Hematopoietic multipotent progenitor cell treated with erythropoietin and hydrocortisone succinate and interleukin-3 and kit ligand, for 6 days (in vitro differentiated cells): ENCODE measurements at places on chromosomes 1 and 21.

DNA sequence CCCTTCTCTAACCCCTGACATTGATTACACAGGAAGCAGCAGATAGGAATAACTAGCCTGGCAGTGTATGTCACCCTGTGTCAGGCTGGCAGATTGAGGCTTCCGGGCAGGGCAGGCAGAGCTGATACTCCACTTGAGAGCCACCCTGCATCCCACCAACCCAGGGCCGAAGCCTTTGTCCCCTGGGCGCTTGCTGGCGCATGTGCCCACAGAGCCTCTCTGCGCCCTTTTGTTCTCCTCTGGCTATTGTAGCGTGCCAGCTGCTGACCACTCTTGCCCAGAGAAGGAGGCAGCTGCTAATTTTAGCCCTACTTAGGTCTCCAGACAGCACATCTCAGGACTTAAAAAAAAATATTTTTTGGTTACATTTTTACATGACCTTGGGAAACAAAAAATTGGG lies 304.9 kb downstream of the HHAT start:
- DNase-seq = no peak

DNA sequence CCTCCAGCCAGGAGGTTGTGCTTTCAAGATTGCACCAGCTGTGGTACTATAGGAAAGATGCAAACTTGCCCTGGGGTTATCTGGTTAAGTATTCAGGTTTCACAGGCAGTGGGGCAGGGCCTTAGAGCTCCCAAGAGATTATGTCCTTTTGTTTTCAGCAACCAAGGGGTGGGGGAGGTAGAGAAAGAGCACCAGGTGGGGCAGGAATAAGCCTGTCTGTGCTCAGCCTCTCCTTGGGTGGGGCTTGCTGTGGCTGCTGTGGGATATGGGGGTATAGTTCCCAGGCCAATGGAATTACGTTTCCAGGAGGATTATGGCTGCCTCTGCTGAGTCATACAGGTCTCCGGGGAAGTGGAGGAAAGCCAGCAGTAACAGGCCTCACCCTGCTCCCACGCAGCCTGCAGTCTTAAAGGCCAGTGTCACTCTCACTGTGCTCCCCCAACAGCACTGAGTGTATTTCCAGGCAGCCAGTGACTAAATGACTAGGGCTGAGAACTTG lies 508.6 kb downstream of the RWDD3 start:
- no peak for DNase-seq

DNA sequence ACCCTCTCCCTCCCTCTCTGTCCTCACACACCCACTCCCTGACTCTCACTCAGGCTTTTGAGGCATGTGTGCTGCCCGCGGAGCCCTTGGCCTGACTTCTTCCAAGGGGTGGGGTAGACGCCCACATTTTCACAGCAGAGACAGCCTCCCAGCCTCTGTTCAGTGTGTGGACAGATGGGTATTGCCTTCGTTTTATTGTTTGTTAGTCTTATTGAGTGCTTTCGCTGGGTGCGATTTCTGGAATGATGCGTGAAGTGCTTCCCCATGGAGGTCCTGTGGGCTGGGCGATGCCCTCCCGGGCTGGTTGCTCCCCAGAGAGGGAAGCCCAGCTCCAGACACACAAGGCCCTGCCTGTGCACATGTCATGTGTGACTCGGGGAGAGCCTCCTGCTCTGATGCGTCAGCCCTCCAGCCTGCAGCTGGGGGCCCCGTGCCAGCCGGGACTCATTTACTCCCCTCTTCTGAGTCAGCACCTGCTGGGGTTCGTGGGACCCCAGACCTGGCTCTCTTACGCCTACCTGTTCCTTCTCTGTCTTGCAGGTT lies 14.7 kb downstream of the PDXK start:
- DNase-seq = peak; percentile 39

GRCh38 chr1:98314601-98315000 lies 346.9 kb upstream of the SNX7 start:
- DNase-seq = no peak

DNA sequence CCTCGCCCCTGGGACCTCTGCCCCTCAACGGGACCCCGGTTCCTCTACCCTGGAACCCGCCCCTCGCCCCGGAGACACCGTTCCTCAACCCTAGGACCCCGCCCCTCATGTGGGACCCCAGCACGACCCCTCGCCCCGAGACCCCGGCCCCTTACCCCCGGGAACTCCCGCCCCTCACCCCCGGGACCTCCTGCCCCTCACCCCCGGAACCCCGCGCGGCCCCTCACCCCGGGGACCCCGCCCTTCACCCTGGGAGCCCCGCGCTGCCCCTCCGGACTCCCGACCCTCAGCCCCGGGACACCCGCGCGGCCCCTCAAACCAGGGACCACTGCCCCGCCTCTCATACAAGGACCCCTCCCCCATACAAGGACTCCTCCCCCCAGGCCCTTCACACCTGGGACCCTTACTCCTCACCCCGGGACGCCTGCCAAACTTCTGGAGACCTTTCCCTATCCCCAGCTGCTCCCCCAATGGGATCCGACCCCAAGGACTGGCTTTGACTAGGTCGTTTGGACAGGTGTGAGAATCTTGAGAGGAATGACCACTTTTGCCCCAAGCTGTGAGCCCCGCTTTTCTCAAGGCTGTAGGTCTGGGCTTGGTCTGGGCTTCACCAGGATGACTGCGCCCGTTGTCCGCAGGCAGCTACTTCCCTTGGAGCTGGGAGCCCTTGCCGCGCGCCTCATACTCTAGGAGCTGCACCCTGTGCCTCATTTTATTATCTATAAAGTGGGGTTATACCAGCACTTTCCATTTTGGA lies 843 bp downstream of the DIP2A start:
- DNase-seq = peak; percentile 63

GRCh38 chr1:160344241-160344640 lies 1.1 kb downstream of the NCSTN start:
- DNase-seq = no peak

- DNase-seq = no peak
These were observed 19.0 kb upstream of the DOCK7 start for GRCh38 chr1:62706985-62707743.

- no peak for DNase-seq
These were observed 12.8 kb upstream of the PLA2G2E start for GRCh38 chr1:19936061-19936750.

- no peak for DNase-seq
These were observed 263.2 kb upstream of the ZP4 start for GRCh38 chr1:238153939-238154338.

- DNase-seq = no peak
These were observed 628 bp upstream of the PLEKHM2 start for GRCh38 chr1:15683345-15684039.

DNA sequence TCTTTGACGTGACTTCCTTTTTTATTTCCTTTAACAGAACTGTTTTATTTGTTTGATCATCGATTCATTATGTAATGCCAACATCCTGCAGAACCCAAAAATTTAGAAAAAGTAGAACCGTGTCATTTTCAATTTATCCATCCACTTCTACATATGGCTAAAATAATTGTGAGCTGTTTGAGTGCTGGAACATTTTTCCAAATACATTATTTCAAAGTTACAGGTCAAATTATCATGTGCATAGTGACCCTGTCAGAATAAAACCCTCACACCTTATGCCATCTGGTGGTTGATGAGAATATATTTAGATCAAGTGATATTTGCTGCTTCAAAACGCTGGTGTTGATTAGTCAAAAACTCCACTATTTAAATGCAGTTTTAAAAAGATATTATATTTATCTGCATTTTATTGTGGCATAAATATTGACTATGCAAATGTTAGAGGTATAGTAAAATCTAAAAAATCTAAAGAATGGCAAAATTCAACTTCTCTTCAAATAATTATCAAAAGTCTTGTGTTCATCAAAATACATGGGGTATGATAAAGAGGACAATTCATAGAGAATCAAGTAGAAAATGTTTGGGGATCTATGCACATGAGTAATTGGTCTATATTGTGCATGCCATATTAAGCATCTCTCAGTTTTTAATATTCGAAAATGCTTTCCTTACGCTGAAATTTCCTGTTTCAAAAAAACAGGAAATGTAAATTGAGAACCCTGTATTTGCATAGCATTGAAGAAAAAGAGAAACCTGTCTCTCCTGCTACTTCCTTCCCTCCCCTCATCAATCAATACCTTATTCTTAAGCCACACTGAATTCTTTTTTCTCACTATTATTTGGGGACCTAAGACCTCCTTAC lies 39.7 kb downstream of the UBE2U start:
- DNase-seq = peak; percentile 75

DNA sequence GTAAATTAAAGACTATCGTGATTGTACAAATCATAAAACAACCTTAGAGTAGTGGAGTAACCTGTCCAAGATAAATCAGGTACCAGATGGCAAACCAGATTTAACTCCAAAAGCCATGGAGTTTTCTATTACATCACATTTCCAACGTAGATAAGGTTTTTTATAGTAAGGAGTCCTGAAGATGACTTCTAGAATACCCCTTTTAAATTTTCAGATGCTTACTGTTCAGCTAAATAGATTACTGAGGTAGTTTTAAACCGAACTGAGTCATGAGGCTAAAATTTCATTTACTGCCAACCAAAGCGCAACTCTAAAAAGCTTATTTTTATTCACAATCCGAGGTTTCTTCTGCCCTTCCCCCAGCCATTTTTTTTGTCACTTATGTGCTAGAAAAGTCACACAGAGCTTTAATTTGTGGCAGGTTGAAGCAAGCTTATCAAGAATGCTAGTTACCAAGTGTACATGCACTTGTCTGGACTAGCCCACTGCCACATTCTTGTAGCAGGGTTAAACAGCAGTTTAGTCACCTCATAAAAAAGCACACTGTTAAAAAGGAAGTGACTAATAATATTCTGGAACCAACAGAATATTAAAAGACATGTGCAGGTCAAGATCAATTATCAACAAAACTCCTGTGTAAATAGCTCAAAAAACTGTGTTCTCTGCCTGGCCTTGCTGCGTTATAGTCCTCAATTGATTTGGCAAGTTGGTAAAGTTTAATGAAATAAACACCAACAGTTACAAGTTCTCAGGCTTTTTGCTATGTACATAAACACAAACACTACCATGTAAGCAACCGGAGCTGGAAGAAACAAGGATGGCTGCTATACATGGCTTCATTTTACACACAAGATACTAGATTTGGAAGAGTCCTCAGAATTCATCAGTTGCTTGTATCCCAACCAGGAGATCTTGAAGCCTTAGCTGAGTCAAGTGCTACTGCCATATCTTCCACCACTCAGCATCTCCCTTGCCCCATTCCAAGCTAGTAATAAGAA lies 180.3 kb upstream of the DMRTA2 start:
- DNase-seq = no peak

- no peak for DNase-seq
These were observed 15.9 kb upstream of the SLC19A1 start for GRCh38 chr21:45558044-45558721.

- peak; percentile 23 for DNase-seq
These were observed 78.8 kb upstream of the ABCD3 start for GRCh38 chr1:94339206-94339927.

- no peak for DNase-seq
These were observed 11.2 kb downstream of the ALX3 start for GRCh38 chr1:110059133-110059863.

GRCh38 chr1:206506405-206507283 lies 687 bp upstream of the RASSF5 start:
- DNase-seq = no peak

DNA sequence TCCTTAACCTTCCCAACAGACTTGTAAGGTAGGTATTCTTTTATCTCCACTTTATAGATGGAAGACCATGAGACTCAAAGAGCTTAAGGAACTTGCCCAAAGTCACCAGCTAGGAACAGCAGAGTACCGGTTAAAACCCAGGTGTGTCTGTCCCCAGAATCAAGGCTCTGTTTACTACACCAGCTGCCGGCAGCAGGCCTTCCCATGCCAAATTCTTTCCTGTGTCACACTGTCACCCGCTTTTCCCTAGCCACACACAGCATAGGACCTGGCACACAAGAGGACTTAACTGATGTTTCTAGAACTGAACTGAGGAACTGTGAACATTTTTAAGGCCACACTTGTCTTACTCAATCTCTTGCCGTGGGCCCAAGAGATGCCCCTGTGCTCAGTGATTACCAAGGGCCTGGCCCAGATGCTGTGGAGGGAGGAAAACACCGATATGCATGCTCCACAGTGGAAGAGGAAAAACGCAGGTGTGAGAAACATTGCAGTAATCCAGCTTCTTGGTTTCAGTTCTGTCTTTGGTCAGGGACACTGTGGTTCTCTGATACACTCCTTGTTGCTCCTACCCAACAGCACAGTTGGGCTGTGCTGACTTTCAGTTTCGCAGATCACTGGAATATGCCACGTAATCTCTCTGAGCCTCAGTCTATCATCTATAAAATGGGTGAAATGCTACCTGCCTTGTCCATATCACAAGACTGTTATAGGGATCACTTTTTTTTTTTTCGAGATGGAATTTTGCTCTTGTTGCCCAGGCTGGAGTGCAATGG lies 13.9 kb upstream of the LY9 start:
- no peak for DNase-seq

GRCh38 chr1:156693848-156694689 lies 11.3 kb downstream of the CRABP2 start:
- DNase-seq = no peak

- DNase-seq = no peak
These were observed 17.1 kb upstream of the UBL4B start for GRCh38 chr1:110094931-110095654.

DNA sequence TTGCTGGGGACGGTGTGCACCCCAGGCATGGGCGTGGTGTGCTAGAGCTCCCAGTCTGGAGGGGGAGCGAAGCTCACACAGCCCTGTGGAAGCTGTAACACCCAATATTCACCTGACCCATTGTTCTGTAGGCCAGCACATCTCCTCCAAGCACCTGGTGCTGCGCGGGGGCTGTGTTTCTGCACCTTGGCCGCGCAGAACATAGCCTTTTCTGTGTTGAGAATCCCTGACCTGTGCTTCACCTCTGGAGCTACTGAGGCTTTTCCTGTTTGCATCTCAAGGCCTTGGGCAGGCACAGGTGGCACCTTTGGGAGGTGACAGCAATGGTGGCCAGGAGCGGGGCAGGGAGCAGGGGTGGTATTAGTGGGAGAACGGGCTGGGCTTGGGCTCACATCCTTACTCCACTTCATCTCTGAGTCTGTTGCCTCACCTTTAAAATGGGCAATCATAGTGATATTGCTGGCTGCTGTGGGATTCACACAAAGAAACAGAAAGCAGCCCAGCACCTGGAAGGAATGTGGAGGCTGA lies 343.9 kb upstream of the AJAP1 start:
- DNase-seq = no peak

DNA sequence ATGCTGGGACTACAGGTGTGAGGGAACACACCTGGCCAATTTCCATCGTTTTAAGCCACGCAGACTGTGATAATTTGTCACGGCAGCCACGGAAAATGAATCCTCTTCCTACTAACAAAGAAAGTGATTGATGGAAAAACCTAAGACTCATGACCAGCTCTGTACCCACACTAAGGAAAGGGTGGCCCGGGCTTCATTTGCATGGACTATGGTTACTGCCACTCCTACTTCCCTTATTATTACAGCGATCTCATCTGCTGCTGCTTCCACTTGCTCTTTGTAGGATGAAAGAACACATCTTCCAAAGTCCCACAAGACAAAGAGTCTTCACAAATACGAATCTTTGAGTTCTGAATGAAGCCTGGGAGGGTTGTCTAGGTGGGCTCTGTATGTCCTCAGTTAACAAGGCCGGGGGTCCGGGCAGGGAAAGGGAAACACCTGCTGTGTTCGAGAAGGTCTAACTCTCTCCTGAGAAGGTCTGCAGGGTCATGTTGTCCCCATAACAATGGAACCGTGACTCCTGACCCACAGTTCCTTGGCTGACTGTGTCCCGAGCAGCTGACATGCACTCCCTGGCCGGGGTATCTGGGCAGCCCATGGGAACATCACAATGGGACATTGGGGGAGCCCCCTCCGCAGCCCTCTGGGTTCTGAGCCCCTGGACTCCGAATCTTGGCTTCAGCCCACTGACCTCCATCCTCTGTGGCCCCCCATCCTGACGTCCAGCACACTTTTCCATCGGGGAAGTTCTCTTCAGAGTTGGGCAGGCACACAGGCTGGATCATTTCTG lies 13.3 kb upstream of the TFF1 start:
- DNase-seq = no peak
